IMR-90 (cell line): ENCODE measurements at places on chromosomes 16 and 17.

GRCh38 chr16:87161822-87162676 is 155.1 kb downstream of the C16orf95 start:
- DNase-seq, result no peak

GRCh38 chr16:75226550-75227360 is 8.0 kb downstream of the CTRB1 start:
- DNase-seq, result no peak

GRCh38 chr16:4046221-4046620 is 70.0 kb downstream of the ADCY9 start:
- peak; percentile 21 for DNase-seq

DNA sequence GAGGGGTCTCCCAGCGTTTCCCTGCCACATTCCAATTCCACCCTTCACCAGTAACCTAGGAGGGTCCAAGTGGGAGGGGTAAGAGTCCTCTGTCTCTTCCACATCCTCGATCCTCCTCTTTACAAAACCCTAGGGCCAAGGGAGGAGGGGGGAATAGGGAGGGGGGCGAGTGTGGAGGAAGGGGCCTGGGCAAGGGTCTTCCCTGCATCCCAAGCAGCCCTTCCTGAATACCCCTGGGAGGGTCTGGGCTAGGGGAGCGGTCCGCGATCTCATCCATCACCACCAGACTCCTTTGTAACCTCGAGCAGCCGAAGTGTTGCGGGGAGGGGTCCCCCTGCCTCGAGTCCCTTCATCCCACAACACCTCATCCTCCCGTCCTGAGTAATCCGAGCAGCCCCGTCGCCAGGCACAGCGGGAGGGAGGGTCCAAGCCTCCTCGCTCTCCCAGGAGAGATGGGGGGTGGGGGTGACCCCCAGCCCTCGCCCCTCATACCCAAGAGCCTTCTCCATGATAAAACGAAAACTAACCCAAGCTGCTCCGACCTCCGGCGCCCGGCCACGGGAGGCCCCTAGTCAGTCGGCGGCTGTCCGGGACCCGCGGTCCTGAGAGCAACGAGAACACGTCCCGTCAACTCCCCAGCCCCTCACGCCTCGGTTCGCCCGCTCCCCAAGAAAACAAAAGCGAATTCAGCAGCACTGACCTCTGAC is 502 bp downstream of the SMPD3 start:
- DNase-seq, result no peak

GRCh38 chr17:31916491-31917064 is 15.1 kb upstream of the UTP6 start:
- DNase-seq, result no peak
